Sigmoid colon (tissue), 7 donors: ENCODE measurements at places on chromosomes 6 and 20. TPM values are rescaled to one million over a fixed set of nuclear protein-coding genes. Genes with fewer than 3 reads are reported as not detected.

DNA sequence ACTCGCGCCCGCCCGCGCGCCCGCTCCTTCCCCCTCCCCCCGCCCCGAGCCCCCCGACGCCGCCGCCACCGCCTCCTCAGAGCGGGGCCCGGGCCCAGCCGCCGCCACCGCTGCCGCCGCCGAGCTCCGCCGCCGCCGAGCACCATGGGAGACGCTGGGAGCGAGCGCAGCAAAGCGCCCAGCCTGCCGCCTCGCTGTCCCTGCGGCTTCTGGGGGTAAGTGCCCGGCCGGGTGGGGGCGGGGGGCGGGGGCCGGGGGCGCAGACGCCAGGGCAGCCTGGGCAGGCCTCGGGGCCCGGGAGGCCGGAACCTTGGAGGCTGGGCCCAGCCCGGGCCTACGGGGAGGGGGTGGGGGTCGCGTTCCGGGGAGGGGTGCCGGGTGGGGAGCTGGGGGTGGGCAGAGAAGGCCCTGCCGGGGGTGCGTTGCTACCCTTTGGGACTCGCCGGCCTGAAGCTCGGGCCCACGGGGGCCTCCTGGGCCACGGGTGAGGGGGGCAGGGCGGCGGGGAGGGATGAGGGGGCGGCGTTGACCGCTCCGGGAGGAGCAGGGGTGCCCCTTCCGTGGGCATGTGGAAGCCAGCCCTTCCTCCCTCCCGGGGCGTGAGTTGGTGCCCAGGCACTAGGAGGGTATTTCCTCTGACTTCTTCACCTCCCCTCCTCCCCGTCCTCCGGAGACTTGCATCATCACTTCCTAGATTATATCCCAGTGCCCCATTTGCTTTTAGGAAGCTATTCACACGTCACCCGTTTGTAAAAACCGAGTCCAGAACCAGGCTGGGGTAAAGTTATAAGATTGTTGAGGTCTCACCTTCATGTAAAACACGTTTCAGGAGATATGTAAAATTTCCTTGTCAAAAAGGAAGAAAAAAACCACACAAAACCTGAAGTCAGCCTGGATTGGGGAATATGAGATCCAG is 533 bp downstream of the ZFAND3 start:
- peaks cover 44% of the 10 kb centered on the region for H3K4me1 ChIP-seq
- peak overlapping the region; percentile 97 for H3K27ac ChIP-seq
- peak; percentile 82 for DNase-seq

GRCh38 chr6:42764911-42765648 is 16.8 kb upstream of the BICRAL start:
- no peak overlapping the region for H3K4me3 ChIP-seq
- H3K4me1 ChIP-seq = no peaks in the 10 kb centered on the region
- H3K27me3 ChIP-seq = no peaks in the 10 kb centered on the region
- peaks cover 2% of the 10 kb centered on the region for H3K36me3 ChIP-seq
- H3K27ac ChIP-seq = no peak overlapping the region

GRCh38 chr6:112018619-112019416 is 35.1 kb upstream of the CCN6 start:
- peaks cover 22% of the 10 kb centered on the region for H3K4me1 ChIP-seq
- no peak overlapping the region for H3K4me3 ChIP-seq
- no peak for DNase-seq
- no peaks in the 10 kb centered on the region for H3K36me3 ChIP-seq
- no peaks in the 10 kb centered on the region for H3K27me3 ChIP-seq

- H3K36me3 ChIP-seq = no peaks in the 10 kb centered on the region
- H3K4me3 ChIP-seq = no peak overlapping the region
- no peak for DNase-seq
Measured at GRCh38 chr6:83463886-83464285, 33.0 kb upstream of the ME1 start.

Gene ELOVL2
- 0.41 TPM for total RNA-seq

DNA sequence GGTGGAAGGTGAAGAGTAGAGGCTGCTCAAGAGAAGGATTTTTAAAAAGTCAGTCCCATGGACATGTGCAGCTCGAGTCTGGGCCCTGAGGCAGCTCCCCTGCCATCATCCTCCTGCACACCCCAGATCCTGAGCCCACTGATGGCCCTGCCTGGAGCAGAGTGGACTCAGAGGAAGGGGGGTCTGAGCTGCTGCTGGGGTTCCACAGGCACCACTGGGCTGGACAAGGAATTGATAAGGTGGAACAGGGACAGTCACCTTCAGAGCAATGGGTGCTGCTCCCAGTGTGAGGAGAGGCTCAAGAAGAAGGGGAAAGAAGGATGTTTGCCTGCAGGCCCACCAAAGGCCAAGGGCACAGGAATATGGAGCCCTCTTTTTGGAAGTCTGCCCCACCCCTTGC is 6.2 kb downstream of the ULBP2 start:
- H3K27me3 ChIP-seq = peaks cover 10% of the 10 kb centered on the region
- H3K4me3 ChIP-seq = no peak overlapping the region
- H3K36me3 ChIP-seq = no peaks in the 10 kb centered on the region

DNA sequence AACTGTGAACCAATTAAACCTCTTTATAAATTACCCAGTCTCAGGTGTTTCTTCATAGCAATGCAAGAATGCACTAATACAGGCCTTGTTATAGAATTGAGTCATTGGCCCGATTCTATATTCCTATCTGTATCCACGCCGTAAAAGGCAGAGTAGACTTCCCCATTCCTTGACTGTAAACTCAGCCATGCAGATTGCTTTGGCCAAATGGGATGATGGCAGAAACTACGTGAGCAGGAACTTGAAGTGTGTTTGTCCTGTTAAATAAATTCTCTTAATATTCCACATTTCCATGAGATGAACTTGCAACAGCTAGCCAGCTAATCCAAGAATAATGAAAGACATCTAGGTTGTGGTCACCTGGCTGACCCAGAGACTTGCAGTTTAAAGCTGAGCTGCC is 3.9 kb upstream of the SAYSD1 start:
- H3K4me1 ChIP-seq = no peaks in the 10 kb centered on the region
- H3K4me3 ChIP-seq = no peak overlapping the region
- no peaks in the 10 kb centered on the region for H3K36me3 ChIP-seq
- no peak for DNase-seq
- H3K27ac ChIP-seq = no peak overlapping the region

- no peak for DNase-seq
- H3K4me1 ChIP-seq = no peaks in the 10 kb centered on the region
- H3K36me3 ChIP-seq = no peaks in the 10 kb centered on the region
- no peak overlapping the region for H3K27ac ChIP-seq
- H3K27me3 ChIP-seq = peaks cover 22% of the 10 kb centered on the region
Measured at GRCh38 chr20:58720890-58721289, 28.3 kb downstream of the NPEPL1 start.

DNA sequence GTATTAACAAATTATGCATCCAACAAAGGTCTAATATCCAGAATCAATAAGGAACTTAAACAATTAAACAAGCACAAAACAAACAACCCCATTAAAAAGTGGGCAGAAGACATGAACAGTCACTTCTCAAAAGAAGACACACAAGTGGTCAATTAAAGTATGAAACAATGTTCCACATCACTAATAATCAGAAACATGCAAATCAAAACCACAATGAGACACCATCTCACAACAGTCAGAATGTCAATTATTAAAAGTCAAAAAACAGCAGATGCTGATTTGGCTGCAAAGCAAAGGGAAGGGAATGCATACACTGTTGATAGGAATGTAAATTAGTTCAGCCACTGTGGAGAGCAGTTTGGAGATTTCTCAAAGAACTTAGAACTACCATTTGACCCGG is 129.3 kb downstream of the PFDN4 start:
- H3K4me3 ChIP-seq = no peak overlapping the region
- no peaks in the 10 kb centered on the region for H3K36me3 ChIP-seq
- H3K27me3 ChIP-seq = no peaks in the 10 kb centered on the region
- no peak overlapping the region for H3K27ac ChIP-seq

DNA sequence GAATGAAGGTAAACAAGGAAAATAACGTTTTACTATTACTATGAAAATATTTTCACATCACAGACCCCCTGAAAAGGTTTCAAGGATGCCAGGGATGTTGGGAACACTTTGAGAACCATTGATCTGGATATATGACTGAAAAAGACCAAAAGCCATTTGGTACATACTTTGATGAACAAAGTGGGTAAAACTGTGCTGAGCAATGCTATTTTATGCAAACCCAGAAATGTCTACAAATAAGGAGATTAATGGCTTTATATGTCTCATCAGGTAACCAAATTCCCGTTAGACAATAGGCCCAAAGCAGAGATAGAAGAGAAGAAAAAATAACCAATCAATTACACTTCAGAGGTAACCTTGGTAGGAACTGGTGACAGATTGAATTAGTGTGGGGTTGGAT is 101.4 kb upstream of the CNKSR3 start:
- no peaks in the 10 kb centered on the region for H3K27me3 ChIP-seq
- no peak overlapping the region for H3K4me3 ChIP-seq
- no peak overlapping the region for H3K27ac ChIP-seq
- H3K4me1 ChIP-seq = no peaks in the 10 kb centered on the region
- DNase-seq = no peak
- no peaks in the 10 kb centered on the region for H3K36me3 ChIP-seq

Gene IL17F
- total RNA-seq = not detected

- H3K4me3 ChIP-seq = no peak overlapping the region
- DNase-seq = no peak
- no peaks in the 10 kb centered on the region for H3K36me3 ChIP-seq
- no peaks in the 10 kb centered on the region for H3K27me3 ChIP-seq
- no peak overlapping the region for H3K27ac ChIP-seq
Measured at GRCh38 chr6:9250852-9251251, 815.5 kb upstream of the SLC35B3 start.

DNA sequence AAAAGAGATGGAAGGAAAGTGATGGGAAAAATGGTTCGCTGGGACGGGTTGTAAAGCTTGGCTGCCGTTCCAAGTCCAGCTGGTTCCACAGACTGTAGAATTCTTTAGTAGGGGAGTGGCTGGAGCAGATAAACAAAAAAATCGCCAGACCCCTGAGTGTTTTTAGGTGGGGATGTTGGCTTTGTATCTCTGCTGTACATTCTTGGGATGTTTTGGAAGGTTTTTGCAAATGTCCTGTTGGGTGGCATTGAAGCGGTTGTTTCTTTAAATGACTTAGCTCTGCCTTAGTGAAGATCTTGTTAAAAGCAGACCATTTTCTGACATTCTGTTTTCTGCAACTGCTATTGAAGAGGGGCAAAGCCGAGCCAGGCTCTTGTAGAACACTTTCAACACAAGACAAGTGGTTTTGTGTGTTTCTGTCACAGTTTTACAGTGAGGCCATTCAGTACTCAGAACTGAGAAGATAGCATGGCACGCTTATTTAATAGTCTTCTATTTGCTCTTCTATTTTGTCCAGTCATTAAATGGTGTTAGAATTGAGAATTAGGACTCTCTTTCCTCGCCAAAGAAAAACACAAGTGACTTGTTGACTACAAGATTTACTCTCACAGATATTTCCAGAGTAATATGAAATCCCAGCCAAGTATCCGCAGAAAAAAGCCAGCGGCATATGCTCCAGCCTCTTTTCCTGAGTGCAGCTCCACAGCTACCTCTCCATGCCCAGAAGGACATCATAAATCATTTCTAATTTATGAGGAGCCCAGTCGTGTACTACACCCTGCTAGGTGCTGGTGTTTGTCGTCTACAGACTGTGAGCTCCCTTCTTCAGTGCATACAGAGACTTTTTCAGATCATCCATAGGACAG is 65.8 kb downstream of the PHACTR2 start:
- H3K4me3 ChIP-seq = peak overlapping the region; percentile 23
- no peaks in the 10 kb centered on the region for H3K36me3 ChIP-seq
- no peaks in the 10 kb centered on the region for H3K27me3 ChIP-seq
- peak; percentile 70 for DNase-seq
- H3K4me1 ChIP-seq = peaks cover 36% of the 10 kb centered on the region

DNA sequence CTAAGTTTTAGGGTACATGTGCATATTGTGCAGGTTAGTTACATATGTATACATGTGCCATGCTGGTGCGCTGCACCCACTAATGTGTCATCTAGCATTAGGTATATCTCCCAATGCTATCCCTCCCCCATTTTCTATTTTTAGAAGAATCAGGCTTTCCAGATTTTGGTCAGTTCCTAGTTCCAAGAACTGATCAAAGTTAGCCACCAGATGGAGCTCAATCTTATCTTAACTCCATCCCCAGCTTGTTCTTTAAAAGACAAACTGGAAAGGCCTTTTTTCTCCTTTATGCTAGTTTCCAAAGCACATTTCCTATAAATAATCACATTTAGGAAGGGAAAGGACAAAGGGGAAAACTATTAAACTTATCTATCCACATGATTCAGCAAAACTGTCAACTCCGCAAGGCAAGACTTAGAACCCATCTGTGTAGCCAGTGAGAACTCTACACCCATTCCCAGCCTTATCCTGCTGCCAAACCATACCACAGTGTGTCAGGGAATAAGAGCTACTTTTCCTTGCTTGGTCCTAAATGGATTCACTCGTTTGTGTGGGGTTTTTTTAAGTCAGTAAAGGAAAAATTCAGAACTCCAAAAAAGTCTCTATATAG is 22.8 kb upstream of the KHDC1 start:
- no peaks in the 10 kb centered on the region for H3K4me1 ChIP-seq
- no peak overlapping the region for H3K4me3 ChIP-seq
- no peaks in the 10 kb centered on the region for H3K36me3 ChIP-seq
- no peak overlapping the region for H3K27ac ChIP-seq
- no peaks in the 10 kb centered on the region for H3K27me3 ChIP-seq
- DNase-seq = no peak

DNA sequence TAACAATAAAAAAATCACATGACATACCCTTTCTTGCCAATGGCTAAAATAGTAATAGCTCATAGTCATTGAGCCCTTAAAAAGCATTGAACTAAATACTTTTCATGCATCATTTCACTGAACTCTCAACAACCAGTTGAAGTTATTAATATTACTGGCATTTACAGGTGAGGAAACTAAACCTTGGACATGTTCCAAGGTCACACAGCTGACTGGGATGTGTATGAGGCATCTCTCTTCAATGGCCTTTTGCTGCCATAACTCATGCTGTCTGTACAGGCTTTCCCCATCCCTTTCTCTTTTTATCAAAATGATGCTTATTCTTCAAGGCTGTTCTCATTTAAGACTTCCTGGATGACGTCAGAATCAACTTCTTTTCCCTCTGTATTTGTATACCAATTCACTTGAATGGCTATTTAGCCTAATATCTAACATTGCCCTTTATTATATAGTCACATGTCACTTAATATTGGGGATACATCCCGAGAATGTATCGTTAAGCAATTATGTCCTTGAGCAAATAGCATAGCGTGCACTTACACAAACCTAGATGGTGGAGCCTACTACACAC is 476.4 kb downstream of the KIF16B start:
- H3K4me3 ChIP-seq = no peak overlapping the region
- no peaks in the 10 kb centered on the region for H3K4me1 ChIP-seq
- no peak overlapping the region for H3K27ac ChIP-seq

GRCh38 chr6:111478749-111479148 is 4.3 kb downstream of the REV3L start:
- H3K4me3 ChIP-seq = no peak overlapping the region
- H3K4me1 ChIP-seq = peaks cover 51% of the 10 kb centered on the region
- peak overlapping the region; percentile 100 for H3K27ac ChIP-seq
- H3K27me3 ChIP-seq = no peaks in the 10 kb centered on the region

DNA sequence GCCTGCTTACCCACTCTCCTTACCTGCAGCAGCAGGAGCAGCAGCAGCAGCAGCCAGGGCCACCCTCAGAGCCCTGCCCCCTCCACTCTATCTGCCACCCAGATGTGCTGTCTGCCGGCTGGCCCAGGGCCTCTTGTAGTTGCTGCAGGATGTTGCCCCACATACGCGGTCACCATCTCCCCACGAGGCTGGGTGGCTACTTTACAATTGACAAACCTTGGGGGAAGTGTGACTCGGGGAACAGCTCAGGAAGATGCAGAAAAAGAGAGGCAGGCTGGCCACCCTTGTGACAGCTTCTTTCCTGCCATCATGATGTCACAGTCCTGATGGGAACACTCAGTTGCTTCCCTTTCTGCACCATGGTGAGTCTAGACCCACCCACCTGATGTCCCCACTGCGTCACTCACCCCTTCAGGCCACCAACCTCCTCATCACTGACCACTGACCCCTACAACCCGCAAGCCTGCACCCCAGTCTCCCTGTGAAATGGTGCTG is 14.5 kb downstream of the TREM1 start:
- peak overlapping the region; percentile 21 for H3K27ac ChIP-seq
- peaks cover 3% of the 10 kb centered on the region for H3K27me3 ChIP-seq
- DNase-seq = peak; percentile 72
- no peak overlapping the region for H3K4me3 ChIP-seq

Gene SMIM28
- 5.3 TPM for total RNA-seq
